Right ventricle myocardium superior (tissue), 1 donor: ENCODE measurements at places on chromosomes 1 and 21. TPM values are rescaled to one million over a fixed set of nuclear protein-coding genes. Genes with fewer than 3 reads are reported as not detected.
A peak's percentile ranks its signal among the peaks of the same experiment; 100 is the strongest.

- peak; percentile 79 for DNase-seq
Observed at GRCh38 chr21:43703035-43703880, 15.7 kb upstream of the PDXK start.

UBL4B gene
- not detected for total RNA-seq

ELOVL1 gene
- total RNA-seq: 29.3 TPM

CADM3 gene
- total RNA-seq: 5.3 TPM
